ENCODE measurements at places on chromosomes 5 and 9. TPM values are rescaled to one million over a fixed set of nuclear protein-coding genes. Genes with fewer than 3 reads are reported as not detected.

FAM153A gene
- not detected for polyA plus RNA-seq

MAP1B gene
- 30.9 TPM for polyA plus RNA-seq

TRAF1 gene
- 3.3 TPM for polyA plus RNA-seq

SHLD3 gene
- 1.8 TPM for polyA plus RNA-seq

ITGA1 gene
- polyA plus RNA-seq, result 35.2 TPM

DNA sequence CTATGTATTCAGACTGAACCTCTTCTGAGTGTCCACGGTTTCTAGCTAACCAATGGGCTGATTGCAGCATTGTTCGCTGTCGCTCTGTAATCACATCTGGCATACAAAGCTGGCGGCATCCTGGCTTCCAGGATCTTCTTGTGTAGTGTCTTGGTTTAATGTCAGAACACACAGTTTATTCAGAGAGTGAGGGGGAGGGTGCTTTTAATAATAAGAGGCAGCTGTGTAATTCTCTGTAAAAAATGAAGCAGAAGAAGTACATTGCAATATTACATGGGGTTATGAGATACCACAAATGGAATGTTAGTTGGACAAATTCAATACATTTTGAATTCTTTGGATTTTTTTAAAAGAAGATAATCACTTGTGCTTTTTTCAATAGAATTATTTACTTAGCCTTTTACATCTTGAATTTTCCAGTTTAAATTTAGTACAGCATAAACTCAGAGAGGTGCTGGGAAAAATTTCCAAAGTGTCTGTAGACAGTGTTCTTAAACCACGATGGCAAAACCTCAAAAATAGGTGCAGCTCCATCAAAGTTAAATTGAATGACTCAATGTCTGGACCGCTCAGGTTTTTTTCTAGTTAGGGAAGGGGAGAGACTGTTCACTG is 206.0 kb downstream of the PCSK1 start:
- DNase-seq, result peak; percentile 97

GRCh38 chr5:10624206-10624605 is 60.3 kb downstream of the ANKRD33B start:
- no peak for DNase-seq

DNA sequence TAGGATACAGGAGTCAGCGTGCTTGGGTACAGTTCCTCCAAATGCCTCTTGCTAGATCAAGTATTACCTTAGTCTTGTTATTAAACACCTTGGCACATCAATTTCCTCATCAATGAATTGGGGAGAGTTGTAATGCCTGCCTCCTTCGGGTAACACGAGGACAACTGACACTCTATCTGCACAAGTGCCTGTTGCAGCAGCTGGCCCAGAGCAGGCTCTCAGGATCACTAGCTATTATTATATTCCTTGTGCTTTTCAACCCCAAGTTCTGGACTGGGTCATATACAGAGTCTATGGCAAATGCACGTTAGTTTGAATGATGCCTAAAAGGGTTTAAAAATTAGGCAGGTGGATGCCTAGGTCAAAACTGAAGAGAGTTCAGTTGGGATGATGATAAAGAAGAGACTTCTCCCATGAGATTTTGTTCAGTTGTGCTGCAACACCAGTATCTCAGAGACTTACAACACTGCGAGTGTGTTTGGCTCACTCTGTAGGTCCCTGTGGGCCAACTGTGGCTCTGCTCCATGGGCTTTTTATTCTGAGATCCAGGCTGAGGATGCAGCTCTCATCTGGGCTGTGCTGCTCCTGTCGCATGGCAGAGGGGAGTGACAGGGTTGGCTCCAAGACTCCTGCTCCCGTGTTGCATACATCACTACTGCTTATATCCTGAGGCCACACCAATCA is 41.1 kb upstream of the TEX48 start:
- DNase-seq, result no peak

DNA sequence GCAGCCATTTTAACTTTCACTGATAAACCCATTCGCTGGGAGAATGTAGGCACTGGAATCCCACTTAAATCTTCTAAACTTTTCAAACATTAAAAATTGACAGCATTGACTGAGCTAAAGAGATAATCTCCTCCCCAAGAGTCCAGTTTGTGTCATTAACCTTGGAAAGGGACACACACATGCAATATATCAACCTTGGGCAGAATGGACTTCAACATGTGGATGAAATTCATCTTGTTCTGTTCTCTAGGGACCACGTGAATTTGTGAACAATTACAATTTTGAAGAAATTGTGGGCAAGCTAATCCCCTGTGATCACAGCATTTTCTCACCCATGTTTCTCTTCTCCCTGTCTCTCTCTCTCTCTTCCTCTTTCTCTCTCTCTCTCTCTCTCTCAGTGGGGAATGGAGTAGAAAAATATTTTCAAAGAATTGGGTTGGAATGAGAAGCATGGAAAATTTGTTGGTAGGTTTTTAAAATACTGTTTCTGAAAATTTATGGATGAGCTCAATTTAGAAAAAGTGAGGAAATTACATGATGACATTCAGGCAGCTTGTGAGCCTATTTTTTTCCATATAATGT is 553.7 kb downstream of the EBF1 start:
- DNase-seq, result no peak

- DNase-seq, result no peak
Measured at GRCh38 chr5:135705141-135705631, 126.4 kb upstream of the CXCL14 start.

DNA sequence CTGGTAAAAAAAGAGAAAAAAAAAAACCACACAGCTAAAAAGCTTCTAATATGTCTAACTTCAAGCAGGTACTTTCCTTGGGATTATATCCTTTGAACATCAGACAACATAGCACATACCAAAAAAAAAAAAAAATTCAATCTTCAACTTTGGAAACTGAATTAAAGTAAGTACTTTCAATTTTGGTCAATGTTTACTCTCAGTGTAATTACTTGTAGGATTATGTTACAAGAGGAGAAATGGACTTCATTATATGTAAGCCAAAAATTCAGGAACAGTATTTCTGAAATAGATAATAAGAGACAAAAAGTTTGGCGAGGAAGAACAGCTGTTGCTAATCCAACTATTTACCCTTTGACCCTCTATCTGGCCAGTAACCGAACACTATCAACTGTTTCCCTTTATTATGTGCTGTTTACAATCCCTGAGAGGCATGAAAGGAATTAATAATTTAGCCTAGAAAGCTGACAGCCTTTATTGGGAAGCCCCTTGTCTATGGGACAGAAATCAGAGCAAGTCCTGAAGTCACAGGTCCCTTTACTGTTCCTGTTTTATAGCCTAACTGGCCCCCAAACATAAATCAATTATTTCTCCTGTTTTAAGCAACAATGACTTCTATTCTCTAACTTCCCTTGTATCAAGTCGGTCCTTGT is 46.6 kb downstream of the NR6A1 start:
- no peak for DNase-seq

DNA sequence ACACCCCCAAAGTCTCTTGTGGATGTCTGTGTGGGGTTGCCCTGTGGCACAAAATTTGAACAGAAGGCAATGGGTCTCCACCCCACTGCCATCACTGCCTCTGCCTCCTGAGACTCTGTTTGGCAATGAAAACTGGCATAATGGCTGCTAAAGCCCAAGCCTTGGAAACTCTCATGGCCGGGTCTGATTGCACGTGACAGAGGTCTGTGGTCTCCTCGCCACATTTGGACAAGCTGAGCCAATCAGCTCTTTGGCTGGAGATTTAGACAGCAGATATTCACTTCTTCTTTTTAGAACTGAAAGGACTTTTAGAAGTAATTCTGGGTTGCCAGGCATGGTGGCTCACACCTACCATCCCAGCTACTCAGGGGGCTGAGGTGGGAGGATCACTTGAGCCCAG is 5.5 kb downstream of the GGTA1 start:
- no peak for DNase-seq

- DNase-seq, result no peak
Measured at GRCh38 chr9:120912958-120913646, 13.5 kb downstream of the TRAF1 start.

GRCh38 chr5:166883016-166883415 is 1408.4 kb upstream of the WWC1 start:
- no peak for DNase-seq

GRCh38 chr9:13952906-13953305 is 361.0 kb downstream of the NFIB start:
- DNase-seq, result no peak

DNA sequence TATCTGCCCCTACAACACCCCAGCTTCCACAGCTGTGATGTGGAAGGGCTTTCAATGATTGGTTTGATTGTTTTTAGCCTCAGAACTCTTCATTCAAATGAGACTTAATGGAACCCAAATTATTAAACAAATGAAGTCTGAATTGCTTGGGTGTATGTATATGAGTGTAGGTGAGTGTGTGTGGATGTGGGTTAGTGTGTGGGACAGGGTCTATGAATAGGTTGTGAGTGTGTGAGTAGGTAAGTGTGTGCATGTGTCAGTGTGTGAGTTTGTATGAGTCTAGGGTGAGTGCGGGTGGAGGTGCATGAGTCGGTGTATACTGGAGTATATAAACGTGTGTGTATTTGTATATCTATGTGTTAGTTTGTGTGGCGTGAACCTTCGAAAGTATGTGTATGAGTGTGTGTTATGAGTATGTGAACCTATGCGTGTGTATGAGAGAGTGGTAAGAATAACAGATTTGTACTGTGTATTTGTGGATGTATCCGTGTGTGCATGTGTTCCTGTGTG is 26.9 kb downstream of the COL15A1 start:
- DNase-seq, result no peak

All from BJ (cell line).